ENCODE measurements at places on chromosomes 11 and 22.

DNA sequence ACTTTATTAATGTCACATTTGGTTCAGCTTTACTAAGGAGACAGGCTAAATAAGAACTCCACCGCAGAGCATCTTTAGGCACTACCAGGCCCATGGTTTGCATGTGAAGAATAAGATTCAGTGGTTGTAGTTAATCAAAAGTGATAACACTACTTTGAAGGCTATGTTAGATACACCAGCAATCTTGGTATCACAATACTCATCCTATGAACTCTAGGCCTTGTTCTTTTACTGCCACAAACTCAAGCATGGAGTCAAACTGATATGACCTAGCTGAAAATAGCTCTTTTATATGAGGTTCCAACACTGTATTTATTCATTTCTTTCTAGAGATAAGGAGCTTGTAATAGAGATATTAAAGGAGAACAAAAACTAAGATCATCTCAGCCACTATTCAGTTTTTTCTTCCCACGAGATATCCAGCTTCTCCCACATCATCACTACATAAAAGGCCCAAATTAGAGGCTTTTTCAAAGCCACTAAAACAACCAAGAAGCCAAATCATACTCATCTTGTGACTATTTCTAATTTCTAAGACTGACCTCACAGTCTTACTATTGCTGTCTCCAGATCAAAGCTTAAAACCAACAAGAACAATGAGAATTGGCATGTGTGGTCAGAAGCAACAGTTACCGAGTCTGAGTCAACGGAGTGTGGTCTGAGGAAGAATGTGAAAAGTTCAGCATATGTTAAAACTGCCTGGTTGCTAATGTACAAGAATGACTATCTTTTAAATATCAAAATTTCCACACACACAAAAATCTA is 25.1 kb upstream of the GUCY1A2 start:
- no peak for DNase-seq

DNA sequence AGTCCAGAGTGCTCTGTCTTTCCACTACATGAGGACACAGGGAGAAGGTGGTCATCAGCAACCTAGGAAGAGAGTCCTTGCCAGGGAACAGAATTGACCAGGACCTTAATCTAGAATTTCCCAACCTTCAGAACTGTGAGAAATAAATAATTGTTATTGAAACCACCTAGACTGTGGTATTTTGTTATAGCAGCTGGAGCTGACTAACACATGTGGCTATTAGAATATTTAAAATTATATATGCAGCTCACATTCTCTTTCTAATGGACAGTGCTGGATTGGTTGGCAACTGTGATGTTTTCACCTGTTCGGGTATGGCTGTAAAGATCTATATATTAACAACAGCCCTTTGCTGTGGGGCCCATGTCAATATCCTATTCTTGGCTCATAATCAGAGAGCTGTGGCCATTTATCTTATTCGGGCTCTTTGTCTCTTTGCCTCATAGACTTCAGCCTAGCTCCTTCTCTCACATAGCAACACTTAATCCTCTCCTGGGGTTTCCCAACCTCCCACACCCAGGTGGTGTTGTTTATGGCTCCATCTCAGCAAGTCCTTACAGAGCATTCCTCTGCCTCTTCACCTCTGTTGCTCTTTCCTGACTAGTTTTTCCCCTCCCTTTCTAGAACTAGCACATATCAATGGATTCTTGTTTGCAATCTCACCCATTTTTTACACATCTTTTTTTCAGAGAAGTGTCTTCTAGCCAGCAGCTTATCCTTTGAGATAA is 46.4 kb upstream of the AMOTL1 start:
- no peak for DNase-seq

GRCh38 chr11:92916299-92916698 is 53.2 kb upstream of the MTNR1B start:
- no peak for DNase-seq

- no peak for DNase-seq
These were observed 33.3 kb downstream of the MARK2 start for GRCh38 chr11:63871962-63872799.

DNA sequence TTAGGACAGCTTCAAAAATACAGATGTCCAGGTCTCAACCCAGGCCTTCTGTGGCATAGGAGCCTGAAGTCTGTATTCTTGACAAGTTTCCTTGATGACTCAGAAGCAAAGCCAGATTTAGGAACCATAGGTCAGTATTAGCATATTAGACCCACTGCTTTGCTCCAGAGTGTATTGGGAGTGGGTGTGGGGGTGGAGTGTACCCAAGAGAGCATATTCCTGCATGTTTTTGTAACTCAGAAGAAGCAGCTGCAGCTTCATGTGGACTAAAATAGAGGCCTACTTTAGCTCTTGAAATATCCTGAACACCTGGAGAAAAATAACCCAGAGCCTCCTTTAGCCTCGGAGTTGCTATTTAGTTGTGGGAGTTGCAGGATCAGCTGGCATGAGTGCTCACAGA is 106.7 kb downstream of the CCDC81 start:
- DNase-seq = no peak
